PC-9 (cell line): ENCODE measurements at places on chromosomes 16 and 17. TPM values are rescaled to one million over a fixed set of nuclear protein-coding genes. Genes with fewer than 3 reads are reported as not detected.

The HCRT gene
- not detected in 2 replicates for total RNA-seq

The GAST gene
- total RNA-seq = 0.87 TPM in 1 of 2 replicates, not detected in the other

The SALL1 gene
- not detected in 2 replicates for total RNA-seq

The CD300A gene
- not detected in 2 replicates for total RNA-seq

The TBC1D3D gene
- 0.92 and 1.8 TPM in 2 replicates for total RNA-seq

The PRR35 gene
- total RNA-seq = 0.35 TPM in 1 of 2 replicates, not detected in the other

The CCDC40 gene
- 11.0 and 14.2 TPM in 2 replicates for total RNA-seq

The NLE1 gene
- total RNA-seq = 16.4 and 20.8 TPM in 2 replicates

The SLC35G6 gene
- not detected in 2 replicates for total RNA-seq

DNA sequence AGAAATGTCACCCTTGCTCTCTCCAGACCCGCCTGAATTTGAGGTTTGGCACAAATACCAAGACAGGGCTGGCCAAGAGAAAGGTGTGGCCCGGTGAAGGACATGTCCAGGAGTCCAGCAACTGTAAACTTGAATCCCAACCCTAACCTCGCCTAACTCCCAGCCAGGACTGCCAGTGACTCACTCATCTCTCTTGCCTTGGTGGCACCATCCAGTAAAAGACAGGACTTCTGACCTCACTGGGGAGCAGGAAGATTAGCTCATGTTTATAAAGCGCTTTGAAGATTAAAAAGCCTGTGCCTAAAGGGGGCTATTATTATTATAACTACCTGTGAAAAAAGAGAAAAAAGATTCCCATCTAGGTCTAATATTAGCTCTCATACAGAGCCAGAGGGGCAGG, 335.3 kb downstream of the SOX9 start:
- peak; percentile 86 for DNase-seq

GRCh38 chr16:79728048-79728922, 127.7 kb upstream of the MAF start:
- DNase-seq = no peak

GRCh38 chr17:44820631-44821212, 9.4 kb downstream of the GJC1 start:
- DNase-seq = peak; percentile 95

DNA sequence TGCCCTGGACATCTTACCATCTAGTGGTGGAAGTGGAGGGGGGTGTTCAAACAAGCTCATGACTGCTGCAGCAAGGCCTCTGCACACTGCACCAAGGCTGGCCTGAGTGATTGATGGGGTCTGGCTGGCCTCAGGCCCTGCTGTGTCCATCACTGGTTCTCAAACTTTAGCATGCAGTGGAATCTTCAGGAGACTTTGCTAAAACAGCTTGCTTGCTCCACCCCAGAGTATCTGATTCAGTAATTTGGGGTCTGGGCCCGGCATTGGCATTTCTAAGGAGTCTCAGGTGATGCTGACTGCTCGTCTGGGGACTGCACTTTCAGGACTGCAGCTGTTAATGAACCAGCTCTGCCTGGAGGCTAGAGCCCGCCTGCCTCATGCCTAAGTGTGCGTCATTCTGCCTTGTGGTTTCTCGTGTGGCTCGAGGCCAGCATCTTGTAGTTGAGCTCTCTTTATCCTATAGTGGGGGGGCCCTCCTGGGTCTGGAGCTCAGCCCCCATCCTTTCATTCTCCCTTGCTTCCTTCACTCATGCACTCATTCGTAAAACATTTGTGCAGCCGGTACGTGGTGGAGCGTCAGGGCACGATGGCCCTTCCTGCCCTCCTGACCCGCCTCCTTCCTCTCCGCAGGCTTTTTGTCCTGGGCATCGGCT, 4.1 kb downstream of the MGAT5B start:
- peak; percentile 86 for DNase-seq

- DNase-seq = no peak
These were observed 9.9 kb downstream of the CENPX start for GRCh38 chr17:82012640-82013295.

- no peak for DNase-seq
These were observed 763 bp upstream of the ACTG1 start for GRCh38 chr17:81513372-81513752.

- DNase-seq = no peak
These were observed 120.6 kb downstream of the COPRS start for GRCh38 chr17:31738488-31738887.

DNA sequence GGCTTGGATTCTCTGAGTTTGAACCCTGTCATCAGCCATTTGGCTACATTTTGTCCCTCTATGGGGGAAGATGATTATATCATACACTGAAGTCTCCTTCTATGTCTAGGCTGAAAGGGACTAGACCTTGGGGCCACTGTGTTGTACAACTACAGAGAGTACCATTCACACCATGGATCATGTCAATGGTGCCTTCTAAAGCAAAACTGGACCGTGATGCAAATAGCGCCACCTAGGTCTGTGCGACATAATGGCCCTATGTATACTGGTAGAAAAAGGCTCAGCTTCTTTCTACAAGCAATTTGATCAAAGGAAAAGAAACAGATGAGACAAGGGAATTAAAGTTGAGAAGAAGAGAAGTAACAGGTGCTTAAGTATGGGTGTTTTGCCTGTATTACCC, 100.7 kb downstream of the LYRM1 start:
- no peak for DNase-seq

DNA sequence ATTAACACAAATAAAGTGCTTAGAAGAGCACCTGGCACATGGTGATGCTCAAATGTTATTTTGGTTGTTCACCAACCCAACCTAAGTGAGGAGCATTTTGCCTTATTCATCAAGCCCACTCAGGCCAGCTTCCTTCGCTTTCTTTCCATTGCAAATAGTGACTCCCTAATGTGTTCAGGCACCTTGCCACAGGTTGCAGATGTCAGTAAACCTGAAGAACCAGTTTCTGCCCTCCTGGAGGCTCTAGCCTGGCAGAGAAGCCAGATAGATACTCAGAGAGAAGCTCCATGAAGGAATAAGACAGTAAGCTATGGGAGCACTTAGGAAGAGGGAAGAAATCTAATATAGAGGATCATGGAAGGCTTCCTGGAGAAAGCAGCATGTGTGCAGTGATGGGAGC, 23.9 kb downstream of the GPR139 start:
- DNase-seq = no peak

GRCh38 chr17:15092762-15093161, 172.4 kb downstream of the PMP22 start:
- no peak for DNase-seq
